Calu3 (cell line): ENCODE measurements at places on chromosomes 4 and X.

- peak; percentile 56 for DNase-seq
Measured at GRCh38 chr4:6324999-6325787, 55.5 kb downstream of the WFS1 start.

GRCh38 chr4:109207061-109207460, 95.4 kb downstream of the COL25A1 start:
- DNase-seq, result no peak

GRCh38 chrX:47752685-47753084, 84.0 kb upstream of the ZNF81 start:
- no peak for DNase-seq

DNA sequence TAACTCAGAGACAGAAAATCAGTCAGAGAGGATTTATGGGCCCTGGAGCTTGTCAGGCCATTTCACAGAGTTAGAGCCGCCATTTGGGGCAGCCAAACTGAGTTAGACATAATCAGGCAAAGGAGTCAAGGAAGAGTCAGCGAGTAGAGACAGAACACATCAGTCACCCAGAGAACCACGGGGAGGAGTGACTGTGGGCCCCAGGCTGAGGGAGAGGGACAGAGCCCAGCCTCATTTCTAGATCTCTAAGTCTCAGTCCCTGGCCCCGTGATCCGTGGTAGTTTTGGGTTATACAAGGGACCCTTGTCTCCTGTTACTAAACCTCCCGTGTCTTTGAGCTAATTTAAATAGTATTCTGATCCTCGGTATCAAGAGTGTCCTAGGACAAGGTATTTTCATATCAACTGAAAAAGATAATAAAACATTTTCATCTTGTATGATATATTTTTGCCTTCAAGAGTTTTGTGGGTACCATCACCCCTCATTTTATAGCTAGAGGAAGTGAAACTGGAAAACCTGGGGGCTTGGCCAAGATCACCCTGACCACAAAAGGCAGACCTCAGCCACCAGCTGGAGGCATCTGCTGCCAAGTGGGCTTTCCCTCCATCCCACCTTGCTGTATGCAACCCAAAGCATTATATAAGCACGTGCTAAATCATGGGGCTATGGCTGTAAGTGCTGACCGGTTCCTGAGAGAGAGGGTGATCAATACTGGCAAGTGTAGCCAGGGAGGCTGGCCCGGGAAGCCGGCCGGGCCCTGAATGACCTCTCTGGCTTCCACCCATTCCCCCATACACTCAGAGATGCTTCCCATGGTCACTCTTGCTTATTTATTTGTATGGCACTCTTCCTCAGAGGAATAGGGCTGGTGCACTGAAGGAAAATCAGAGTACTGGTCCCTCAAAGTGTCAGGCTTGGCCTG, 204.1 kb downstream of the BCOR start:
- DNase-seq, result no peak

DNA sequence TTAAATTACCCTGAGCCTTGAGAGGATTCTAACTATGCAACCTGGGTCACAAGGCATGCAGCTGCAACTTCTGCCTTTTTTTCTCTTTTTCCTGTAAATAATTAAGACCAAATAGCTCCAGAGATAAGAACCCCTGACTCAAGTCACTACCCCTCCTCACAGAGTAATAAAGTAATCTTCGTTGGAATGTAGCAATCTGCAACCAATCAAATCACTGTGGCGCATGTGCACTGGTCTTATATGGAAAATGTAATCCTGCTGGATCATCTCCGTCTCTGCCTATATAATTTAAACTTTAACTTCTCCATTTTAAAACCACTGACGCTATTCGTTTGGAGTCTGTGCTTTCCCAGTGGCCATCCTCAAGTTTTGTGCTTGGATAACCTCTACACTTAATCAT, 6.1 kb upstream of the EFHC2 start:
- DNase-seq, result no peak

GRCh38 chr4:105715692-105716278, 7.2 kb downstream of the GSTCD start:
- DNase-seq, result no peak

DNA sequence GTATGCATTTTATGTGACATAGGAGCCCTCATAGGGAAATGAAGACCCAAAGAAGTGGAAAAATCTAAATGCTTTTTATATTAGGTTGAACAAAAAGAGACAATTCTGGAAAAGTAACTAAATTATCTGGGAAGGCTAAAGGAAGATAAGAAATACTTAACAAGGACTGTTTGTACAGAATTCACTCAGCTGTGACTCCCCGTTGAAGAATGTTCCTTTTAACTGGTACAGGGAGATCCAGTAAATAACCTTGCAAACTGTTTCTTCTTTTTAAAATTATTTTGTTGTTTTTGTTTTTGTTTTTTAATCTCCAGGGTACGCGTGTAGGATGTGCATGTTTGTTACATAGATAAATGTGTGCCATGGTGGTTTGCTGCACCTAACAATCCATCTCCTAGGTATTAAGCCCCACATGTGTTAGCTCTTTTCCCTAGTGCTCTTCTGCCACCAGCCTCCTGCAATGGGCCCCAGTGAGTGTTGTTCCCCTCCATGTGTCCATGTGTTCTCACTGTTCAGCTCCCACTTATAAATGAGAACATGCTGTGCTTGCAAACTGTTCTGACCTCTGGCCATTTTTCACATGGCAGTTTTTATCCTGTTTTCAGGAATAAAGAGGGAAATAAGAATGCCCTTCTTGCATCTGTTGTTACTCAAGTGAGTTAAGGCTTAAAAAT, 81.7 kb downstream of the PWWP3B start:
- no peak for DNase-seq

GRCh38 chr4:120801137-120801758, 121.3 kb downstream of the PRDM5 start:
- DNase-seq, result no peak

GRCh38 chr4:1061056-1061700, 49.8 kb downstream of the FGFRL1 start:
- no peak for DNase-seq
